ENCODE measurements at places on chromosomes 1 and 21.

- DNase-seq = no peak
Measured at GRCh38 chr1:16072616-16073484, 601 bp downstream of the FAM131C start.

- DNase-seq = no peak
Measured at GRCh38 chr1:234746798-234747196, 136.8 kb upstream of the IRF2BP2 start.

- no peak for DNase-seq
Measured at GRCh38 chr1:58932859-58933598, 149.2 kb upstream of the JUN start.

DNA sequence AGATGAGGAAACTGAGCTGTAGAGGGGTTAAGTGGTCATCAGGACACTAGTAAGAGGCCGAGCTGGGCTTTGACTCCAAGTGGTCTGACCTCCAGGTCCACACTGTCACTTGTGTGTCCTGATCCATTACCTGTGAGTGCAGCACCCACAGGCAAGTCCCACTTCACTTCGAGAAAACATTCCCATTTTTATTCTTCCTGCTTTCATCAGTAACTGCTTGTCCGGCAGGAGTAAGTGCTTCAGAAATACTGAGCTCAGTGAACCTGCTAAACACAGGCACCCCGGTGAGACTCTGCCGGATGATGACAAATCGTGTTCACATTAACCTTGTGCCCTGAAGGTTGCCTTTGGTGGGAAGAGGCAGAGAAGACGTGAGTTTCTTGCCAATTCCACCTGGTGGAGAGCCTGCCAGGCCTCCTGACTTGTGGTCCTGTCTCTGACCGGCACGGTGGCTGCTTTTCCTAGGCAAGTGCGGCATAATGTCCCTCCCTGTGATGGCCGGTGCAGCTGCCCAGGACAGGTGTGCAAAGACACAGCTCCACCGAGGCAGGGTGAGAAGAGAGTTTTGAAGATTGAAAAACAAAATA, 29.4 kb downstream of the ZBTB18 start:
- DNase-seq = no peak

DNA sequence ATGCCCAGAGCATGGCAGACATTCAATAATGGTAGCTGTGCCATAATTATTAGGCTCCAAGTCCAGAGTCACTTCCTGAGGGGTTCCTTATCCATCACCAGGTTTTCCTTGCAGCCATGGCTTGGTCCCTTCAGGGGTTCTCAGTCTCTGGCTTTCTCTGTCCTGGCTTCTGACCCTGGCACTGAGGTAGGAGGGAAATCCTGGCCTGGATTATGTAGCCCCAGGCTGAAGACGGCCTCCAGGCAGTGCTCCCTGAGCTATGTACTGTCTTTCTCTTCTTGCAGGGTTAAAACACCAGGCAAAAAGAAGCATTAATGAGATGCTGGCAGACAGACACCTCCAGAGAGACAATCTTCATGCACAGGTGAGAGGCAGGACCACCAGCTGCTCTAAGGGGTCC, 9.5 kb upstream of the PADI3 start:
- no peak for DNase-seq

Measured in CD4-positive, alpha-beta T cell treated with Interleukin-6 at 100 ng/mL for 8 hours (primary cell).